ENCODE measurements at places on chromosomes 4 and X.

DNA sequence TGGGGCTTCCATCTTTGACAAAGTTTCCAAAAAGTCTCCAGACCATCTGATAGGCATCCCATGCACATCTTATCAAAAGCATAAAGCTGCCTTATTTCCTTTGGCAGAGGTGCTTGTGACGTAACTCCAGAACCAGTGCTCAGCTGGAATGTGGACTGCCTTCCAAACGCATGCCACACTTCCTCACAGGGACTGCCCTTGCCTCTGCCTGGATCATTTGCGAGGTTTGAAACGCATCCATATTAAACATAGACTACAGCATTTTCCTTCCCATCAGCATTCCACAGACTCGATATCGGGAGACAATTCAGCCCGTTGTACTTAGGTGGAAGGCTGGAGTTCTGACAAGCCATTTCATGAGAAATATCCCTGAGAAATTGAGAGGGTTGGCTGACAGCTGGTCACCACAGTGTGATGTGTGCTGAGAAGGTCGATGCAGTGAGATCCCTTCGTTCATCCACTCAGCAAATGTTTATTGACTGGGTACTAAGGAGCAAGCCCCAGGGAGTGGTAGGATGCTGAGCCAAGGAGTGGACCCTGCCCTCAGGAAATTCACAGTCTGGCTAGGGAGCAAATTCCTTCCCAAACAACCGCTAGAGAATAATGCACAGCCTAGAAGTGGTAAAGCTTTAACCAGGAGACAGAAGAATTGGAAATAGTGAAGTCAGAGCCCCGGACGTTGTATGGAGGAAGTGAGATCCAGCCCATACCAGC lies 376.0 kb downstream of the BCOR start:
- DNase-seq, result no peak

- DNase-seq, result no peak
Measured at GRCh38 chrX:17170973-17171372, 204.0 kb upstream of the NHS start.

DNA sequence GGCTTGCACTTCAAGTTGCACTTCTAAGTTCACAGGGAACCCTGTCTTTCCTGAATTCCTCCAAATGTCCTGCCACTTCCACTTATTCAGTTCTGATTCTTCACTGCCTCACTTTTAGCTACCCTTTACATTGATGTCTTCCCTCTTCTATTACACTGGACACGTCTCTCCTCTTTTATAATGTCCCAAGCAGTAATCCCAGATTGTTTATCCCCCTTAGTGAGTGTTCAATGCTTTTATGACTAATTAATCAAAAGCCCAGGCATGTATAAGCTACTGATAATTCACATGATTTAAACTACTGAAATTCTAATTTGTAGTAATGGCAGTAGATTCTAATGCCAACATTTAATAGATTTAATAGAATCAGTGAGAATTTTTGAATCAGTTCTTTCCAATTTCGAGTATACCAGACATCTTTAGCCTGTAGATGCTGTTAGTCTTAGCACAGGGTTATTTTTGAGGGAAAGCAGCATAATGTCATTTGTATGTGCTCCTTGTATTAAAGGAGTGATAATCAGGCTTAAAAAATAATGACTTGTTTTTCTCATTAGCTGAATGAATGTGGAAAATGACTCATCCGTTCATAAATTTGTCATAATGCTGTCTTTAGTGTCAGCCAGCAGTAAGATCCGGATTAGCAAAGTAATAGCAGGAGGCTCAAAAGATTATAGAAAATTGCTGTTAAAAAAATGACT lies 703.1 kb downstream of the CENPC start:
- no peak for DNase-seq

DNA sequence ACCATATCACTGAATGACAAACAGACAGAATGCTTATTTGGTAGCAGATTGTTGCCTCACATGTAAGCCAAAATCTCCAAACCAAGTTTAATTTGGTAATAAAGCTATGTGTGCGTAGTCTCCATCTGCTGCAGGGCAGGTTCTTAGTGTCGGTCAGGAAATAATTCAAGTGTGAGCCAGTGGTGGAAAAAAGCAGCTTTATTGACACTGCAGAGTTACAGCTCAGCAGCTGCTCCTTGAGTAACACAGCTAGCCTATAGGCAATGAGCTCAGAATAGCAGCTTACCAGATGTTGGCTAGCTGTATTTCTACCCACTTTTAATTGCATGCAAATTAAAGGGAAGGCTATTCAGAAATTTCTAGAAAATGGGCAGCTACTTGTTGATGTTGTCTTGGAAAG lies 757.8 kb upstream of the HS3ST1 start:
- no peak for DNase-seq

- DNase-seq, result peak; percentile 10
Measured at GRCh38 chrX:132622130-132622529, 133.3 kb upstream of the MBNL3 start.

DNA sequence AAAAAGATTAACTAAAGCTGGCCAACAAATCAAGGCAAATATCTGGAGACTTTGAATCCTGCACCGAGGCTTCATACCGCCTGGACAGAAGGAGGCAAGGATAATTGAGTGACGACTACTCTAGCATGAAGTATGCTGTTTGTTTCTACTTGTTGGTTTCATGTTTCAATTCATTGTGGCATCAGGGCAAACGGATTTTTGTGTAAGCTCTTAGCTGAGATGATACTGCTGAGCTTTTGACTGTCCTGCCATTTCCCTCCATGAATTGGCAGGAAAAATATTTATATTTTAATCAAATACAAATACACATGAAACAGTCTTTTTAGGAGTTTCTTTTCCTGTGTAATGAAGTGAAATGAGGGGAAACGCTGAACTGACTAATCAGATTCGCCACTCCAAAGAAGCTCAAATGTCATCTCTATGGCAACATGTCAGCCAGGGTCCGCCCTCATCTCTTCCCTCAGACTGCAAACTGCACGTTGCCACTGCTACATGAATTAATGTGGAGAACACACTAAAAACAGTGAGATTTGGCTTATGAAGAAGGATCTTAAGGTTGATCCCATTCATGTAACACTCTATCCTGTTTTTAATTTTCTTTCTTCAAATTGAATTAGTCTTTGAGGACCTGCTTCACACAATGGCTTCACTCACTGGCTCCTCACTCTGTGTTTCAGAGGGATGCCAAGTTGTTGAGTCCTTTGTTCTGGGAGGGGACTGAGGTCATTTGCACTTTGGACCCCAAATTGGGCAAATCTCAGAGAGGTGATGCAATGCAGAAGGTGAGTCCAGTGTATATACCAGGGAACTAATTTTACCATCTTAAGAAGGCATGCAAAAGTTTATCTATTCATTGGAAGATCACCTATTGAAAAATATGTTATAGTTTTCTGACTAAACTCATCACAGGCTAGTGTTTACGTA lies 149.6 kb upstream of the MID1 start:
- peak; percentile 31 for DNase-seq

DNA sequence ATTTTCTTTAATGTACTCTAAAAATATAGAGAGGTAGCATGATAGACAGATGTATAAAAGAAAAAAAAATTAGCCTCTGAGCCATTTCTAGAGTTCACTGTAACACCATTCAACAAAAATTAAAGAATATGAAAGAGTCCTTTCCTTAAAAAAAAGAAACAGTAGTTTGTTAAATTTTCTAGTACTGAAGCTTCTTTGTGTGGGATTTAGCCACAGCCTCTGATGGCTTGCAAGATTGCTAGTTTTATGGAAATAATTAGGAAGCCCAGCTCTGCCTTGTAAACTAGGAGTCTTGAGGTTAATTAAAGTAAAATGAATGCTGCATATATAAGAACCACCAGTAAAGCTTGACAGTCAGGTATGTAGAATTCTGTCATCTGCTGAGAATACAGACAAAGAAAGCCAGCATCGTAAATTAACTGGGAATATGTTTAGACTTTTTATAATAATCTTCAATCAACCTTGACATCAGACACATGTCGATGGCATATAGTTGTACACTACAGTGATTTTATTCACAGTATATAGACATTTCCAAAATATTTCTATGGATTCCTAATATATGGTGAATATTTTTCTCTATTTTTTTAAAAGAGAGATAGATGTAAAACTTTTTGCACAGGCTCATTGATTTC lies 44.8 kb upstream of the NEIL3 start:
- DNase-seq, result no peak

Data from amniotic stem cell (primary cell).